ENCODE measurements at places on chromosomes 12 and 14.

DNA sequence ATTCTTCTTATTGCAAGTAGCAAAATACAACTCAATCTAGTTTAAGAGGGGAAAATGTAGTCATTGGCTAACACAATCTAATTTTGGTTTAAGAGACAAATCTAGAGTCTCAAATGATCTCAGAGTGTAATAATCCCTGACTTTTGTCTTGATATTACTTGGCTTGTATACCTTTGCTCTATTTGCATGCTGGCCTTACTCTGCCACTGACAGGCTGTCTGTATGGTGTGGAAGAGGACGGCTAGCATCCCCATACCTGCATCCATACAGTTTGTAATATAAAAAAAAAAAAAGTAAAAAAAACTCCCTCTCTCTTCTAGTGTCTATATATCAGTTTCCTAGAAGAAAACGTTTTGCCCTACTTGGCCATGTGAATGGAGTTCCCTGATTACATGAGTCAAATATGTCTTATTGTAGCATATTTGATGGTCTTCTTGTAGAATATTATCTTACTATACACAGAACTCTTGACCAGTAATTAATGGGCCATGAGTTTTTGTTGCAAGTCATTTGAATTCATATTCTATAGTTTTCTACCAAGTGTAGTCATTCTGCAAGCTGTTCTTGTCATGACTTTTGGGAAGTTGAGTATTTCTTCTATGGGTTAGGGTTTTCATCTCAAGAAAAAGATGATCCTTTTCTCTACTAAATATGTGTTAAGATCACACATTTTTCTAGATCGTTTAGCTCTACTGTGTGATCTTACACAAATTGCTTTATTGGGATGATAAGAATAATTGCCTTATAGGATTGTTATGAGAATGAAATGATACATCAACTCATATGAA is 8.2 kb downstream of the HIF1A start:
- DNase-seq = no peak

GRCh38 chr12:132289356-132290202 is 39.8 kb downstream of the GALNT9 start:
- DNase-seq = no peak

DNA sequence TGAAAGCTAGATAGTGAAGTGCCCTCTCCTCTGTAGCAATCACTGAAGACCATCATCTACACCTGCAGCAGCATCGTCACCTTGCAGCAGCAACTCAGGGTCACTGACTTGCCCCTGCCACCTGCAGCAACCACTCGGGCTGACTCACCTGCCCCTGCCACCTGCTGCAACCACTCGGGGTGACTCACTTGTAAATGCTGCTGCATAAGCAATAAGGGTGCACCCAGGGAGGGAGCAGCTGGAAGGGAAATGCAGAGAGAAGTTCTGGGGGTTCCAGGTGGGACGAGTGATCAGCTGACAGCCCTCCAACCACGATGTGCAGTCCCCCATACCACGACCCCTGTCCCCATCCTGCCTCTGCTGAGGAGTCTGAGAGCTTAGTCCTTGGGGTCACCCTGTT is 357.1 kb upstream of the SFSWAP start:
- DNase-seq = no peak

- DNase-seq = no peak
Observed at GRCh38 chr12:69046363-69046762, 113.4 kb upstream of the CPM start.

- no peak for DNase-seq
Observed at GRCh38 chr12:24223926-24224325, 274.5 kb upstream of the SOX5 start.
